Bone marrow (tissue), 2 donors: ENCODE measurements at places on chromosomes 3 and 15.

DNA sequence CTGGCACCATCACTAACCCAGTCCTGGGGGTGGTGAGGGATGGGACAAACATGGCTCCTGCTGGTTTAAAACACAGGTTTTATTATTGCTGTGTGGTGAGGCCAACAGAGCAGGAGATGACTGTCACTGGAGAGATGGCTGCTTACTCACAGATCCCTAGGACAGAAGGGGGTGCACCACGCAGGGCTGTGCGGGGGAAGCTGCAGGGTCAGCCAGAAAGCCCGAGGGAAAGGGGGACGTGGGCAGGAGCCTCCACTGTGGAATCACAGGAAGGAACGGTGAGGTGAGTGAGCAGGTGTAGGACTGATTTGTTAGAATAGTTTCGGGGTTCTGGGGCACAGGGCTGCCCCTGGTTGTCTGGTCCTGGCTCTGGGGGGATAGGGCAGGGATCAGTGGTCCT, 7.5 kb downstream of the CFAP100 start:
- DNase-seq: no peak

GRCh38 chr3:154015307-154015706, 105.9 kb upstream of the ARHGEF26 start:
- no peak for DNase-seq

DNA sequence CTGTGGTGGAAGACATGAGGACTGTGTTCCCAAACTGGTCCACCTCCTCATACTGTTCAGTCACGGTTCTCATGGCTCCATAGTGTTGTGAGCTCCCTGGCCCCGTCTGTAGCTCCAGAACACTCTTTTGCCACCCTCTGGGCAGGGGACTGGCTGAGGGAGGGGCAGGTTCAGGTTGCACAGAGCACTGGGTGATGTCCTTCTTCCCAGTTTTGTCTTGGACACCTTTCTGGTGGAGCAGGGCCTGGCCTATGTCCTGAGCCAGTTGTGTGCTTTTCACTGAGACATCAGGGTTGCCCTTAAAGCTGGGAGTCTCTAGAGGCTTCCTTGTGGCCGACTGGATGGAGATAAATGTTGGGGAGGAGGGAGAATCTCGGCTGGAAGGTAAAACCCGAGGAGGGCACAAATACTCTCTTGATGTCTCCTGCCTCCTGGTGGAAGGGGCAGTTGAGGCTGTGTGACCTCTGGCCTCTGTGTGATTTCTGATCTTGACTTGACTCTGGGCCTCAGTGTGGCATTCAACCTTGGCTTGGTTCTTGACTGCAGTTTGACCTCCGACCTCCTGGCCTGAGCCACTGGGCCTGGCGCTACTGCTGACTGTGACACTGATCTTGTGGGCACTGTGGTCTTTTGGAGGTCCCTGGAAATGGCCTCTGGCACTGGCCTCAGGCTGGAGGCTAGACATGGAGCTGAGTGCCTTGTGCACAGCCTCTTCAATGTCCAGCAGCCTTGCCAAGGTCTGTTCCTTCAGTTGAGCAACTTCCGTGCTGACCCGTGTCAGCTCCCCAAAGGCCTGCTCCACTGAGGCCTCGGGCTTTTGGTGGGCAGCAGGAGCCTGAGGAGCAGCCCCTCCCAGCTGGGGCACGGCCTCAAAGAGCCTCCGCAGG, 8.1 kb downstream of the XIRP1 start:
- DNase-seq: no peak

DNA sequence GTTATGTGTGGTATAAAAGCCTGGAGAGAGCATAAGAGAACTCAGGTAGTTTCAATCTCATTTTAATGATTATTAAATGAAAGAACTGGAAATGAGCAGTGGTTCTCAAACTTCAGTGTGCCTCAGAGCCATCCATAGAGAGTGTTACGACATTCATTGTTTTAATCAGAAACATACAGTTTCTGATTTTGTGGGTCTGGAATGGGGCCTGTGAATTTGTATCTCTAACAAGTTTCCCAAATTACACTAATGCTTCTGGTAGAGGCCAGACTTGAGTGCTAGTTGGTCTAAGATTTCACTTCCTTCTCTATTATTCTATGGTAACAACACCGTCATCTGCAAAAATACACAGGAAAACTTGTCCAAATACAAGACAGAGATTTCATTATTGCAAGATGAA, 292.0 kb upstream of the NECTIN3 start:
- no peak for DNase-seq

DNA sequence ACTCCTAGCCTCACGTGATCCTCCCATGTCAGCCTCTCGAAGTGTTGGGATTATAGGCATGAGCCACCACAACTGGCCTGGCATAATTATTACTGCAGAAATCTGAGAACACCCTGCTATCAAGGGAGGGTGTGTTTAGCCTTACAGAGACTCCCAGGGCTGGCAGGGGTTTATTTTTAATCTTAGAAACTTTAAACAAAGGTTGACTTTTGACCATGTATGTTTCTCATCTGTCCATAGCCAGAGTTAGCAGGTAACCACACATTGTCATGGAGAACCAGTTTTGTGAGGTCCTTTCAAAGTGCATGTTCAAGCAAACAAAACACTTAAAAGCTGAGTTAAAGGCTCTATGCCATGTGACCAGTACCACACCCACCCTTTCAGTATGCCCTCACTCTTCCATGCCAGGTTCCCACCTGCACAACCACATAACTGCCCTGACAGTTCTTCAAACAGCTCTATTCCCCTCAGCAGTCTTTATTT, 11.1 kb downstream of the SIAH2 start:
- DNase-seq: no peak
